Fibroblast of lung (primary cell): ENCODE measurements at places on chromosomes 2 and 18.

DNA sequence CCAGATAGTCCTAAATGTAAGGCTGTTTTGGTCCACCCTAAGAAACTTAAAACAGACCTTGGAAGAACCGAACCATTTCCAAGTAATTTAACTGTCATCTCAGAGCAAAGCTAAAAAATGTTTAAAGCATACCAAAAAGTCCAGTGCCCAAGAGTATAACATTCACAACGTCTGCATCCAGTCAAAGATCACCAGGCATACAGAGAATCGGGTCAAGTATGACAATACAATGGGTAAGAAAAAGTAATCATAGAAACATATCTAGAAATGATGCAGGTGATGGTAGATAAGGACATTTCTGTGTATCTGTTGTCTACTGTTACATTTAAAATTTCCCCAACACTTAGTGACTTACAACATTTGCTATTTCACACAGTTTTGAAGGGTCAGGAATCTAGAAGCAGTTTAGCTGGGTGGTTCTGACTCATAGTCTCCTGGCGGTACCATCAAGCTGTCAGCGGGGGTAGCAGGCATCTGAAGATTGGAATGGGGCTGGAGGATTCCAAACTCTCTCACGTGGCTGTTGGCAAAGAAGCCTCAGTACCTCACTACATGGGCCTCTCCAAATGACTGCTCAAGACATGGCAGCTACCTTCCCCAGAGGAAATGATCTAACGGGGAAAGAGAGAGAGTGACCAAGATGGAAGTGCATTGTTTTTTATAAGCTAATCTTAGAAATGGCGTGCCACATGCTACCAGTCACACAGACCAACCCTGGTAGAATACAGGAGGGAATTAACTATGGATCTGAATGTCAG, 36.6 kb upstream of the DYNC2LI1 start:
- DNase-seq, result peak; percentile 98

- no peak for DNase-seq
Measured at GRCh38 chr18:78511666-78512601, 467.7 kb upstream of the SALL3 start.

DNA sequence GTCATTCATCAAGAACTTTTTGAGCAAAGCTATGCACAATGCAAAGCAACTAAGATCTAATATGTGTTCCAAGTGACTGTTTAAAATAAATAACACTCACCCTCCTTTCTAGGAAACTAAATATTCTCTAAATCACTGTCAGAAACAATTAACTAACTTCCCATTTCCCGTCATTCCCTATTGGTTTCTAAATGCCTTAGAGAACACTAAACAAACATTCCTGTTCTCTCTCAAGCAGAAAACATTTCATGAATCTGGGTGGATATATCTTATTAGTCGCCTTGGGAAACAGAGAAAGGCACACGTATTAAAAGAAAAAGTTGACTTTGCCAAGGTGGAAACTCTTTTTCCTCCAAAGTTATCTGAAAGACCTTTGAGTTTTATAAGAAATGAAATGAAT, 735.2 kb downstream of the MBD2 start:
- DNase-seq, result no peak

DNA sequence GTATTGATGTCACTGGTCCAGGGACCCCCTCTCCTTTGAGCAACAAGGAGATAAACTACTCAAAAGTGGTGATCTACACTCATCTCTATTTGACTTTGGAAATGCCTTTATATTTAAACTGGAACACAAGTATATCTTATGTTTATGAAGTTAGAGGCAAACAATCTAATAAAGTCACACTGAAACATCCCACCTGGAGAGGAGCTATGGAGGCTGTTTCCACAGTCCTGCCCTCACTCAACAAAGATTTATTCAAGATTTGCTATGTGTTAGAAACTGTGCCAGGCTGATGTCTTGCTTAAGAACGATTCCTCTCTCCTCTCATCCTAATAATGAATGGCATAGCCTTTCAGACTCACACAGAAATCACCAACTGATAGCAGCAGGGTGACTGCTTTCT, 140.8 kb downstream of the ALPK2 start:
- no peak for DNase-seq

- no peak for DNase-seq
Measured at GRCh38 chr18:59040770-59041148, 98.9 kb upstream of the SEC11C start.

- DNase-seq, result no peak
Measured at GRCh38 chr2:217127744-217128143, 267.9 kb upstream of the TNP1 start.

GRCh38 chr2:111950236-111950635, 51.8 kb downstream of the MERTK start:
- DNase-seq, result peak; percentile 32
